ENCODE measurements at places on chromosomes 5 and 9.

- DNase-seq = no peak
Observed at GRCh38 chr9:114681594-114682332, at the start of gene TEX48. Gene TEX48, minus strand, starts transcription at chr9:114682192. Its CDS starts 10,469 bp downstream, at chr9:114671723.

DNA sequence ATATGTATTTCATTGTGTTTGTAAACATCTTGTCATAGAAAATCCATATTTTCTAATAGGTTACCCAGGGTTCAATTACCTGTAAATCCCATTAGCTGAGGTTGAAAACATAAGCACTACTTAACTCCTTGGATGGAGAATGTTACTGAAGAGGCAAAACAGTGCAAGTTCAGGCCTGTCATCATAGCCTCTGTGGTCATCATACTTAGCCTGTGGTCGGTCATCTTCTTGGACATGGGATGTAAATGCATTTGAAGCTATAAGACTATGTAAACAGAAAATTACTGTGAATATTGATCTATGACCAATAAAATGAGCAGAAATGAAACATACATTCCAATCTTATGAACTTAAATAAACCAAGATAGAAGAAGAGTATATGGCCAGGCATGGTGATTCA is 164.7 kb downstream of the CHSY3 start:
- DNase-seq = no peak

DNA sequence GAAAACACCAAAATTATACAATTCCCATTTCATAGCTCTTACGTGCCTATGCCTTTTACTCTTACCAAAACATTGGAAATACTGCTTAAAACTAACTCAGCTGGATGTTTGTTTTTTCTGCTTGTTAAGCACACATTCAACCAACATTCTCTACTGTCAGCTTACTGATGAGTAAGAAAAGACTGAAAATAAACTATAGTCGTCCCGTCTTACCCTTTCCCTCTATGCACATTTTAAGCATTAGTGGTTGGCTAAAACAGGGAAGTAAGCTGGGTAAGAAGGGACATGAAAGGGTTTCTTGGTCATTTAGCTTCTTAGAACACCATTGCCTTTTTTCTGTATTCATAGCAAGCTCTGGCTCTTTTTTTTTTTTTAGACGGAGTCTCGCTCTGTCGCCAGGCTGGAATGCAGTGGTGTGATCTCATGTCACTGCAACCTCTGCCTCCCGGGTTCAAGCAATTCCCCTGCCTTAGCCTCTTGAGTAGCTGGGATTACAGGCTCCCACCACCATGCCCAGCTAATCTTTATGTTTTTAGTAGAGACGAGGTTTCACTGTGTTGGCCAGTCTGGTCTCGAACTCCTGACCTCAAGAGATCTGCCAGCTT is 232.1 kb upstream of the PCSK5 start:
- DNase-seq = no peak

GRCh38 chr9:15513335-15513734 is 2.6 kb upstream of the PSIP1 start:
- no peak for DNase-seq

DNA sequence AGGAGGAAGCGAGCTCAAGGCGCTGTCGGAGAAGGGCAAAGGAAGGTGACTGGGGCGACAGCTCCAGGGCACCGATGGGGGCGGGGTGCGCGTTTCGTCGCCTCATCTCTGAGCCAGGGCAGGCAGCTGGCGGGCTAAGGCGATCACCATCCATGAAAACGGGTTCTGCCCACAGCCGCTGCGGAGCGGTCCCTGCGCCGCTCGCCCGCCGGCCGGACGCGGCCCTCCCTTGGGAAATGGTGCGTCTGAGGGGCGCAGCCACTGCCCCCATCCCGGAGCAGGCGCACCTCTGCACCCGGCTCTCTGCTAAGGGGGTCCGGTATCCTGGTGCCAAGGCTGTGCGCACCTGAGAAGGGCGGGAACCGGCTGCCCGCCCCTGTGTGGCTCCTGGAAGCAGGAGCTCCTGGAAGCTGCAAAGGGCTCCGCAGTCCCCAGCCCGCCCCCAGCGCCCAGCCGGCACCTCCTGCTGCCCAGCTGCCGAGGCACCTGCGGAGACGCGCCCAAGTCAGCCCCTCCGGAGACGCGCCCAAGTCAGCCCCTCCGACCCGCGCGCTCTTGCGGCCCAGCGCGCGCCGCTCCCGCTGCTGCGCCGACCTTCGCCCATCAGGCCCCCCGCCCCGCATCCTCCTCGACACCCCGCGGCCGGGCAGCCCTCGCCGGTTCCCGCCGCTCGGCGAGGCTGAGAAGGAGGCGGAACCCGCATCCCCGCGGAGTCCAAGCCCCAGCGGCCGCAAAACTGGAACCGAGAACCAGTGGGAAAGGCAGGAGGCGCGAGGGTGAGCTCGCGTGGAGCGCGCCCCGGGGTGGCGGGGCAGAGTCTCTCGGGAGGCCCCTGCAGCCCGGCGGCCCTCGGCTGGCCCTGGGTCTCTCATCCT is 757 bp downstream of the ANKRD34B start:
- no peak for DNase-seq

- no peak for DNase-seq
Observed at GRCh38 chr9:85741095-85741874, 469 bp downstream of the AGTPBP1 start.

DNA sequence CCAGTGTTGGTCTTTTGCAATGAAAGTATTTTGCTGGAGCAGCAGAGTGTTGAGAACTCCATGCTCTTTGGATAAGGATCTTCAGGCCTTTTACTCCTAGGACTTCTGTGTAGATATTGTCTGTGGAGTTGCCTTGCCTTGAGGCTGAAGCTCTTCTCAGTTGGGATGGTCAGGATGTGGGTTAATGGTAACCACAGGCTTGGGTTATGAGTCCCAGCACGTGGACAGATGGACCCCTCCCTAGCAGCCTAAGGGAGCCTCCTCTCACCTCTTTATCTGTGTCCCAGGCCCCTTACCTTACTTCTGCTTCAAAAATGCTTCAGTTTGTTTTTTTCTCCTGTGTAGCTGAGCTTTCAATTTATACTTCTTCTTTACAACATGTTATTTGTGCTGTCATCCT is 109.9 kb downstream of the MEGF10 start:
- DNase-seq = no peak

- no peak for DNase-seq
Observed at GRCh38 chr9:91378695-91379127, 17.0 kb upstream of the AUH start.

DNA sequence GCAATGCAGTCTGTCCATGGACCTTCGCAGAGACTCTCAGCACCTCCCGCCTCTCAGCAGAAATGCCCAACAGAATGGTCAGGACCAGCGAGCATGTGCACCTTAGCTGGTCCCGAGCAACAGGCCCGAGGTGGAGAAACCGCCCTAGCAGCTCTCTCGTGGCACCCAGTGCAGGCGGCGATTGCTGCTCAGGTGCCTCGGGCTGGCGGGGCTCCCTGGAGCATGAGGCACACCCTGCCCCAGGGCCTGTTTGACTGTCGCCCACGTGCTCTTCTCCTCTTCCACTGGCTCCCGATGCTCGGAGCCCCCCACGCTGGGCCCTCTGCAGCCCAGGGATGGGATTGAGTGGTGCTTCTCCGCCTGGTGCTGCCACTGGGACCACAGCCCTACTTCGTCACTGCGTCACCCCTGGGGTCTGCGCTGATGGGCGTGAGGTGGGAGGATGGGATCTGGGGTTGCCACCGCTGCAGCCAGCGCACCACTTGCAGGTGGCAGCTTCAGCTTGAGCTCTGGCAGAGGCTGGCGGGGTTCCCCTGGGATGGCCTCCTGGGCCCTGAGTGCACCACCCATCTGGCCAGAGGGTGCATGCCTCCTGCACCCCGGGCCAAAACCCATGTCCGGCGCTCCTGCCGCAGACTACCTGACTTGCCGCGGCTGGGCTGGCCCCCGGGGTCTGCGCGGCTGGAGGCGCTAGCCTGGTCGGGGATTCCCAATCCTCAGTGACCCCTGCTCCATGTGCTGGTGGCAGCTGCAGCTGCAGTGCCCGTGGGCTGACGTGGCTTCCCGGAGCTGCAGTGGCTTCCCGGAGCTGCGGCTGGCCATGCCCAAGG is 244.2 kb downstream of the FOXD4L6 start:
- no peak for DNase-seq

- DNase-seq = no peak
Observed at GRCh38 chr5:135217669-135218485, 181.2 kb downstream of the MACROH2A1 start.

GRCh38 chr9:112853882-112854585 is 36.6 kb downstream of the SLC46A2 start:
- no peak for DNase-seq

- DNase-seq = no peak
Observed at GRCh38 chr5:142313275-142313674, 11.5 kb downstream of the SPRY4 start.

GRCh38 chr9:136643596-136644342 is 18.9 kb upstream of the EGFL7 start:
- DNase-seq = no peak

DNA sequence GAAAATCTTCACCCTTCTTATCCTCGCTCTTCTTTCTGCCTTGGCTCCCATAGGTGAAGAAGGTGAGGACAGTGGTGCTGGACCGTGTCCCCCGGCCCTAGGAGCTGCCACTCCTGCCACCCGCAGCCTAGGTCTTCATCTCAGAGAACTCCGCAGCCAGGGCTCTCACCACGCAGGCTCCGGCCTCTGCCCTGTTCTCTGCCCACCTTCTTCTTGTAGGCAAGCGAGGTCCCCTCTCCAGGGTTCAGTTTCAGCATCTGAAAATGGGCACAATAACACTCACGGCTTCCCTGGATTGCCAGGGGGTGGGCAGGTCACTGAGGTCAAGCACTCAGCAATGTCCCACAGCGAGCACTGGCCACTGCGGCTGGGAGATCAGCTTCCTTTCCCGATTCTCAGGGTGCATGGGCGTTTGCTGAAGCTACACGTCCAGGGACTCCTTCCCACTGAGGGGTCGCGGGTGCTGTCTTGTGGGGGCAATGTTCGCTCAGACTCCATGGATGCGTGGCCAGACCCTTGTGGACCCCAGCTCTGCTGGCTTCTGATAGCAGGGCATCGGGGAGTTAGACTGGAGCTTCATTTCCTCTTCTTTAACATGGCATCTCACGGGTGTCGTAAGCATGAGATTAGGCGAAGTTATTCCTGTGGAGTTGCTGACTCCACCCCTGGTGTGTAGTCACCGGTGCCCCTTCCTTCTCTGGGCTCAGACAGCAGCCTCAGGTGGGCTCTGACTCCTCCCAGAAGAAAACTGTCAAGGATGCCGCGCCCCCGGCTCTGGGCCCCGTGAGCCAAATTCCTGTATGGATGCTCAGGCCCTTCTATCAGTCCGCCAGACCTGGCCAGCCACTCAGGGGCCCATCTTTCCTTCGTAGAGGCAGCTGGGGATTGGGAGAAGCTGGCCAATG is 145.1 kb upstream of the IRX2 start:
- no peak for DNase-seq

- DNase-seq = no peak
Observed at GRCh38 chr5:127910307-127910956, 173.1 kb upstream of the SLC12A2 start.

- no peak for DNase-seq
Observed at GRCh38 chr5:57495285-57496086, 12.9 kb upstream of the ACTBL2 start.

GRCh38 chr9:3348169-3348568 is 177.6 kb downstream of the RFX3 start:
- no peak for DNase-seq

GRCh38 chr5:170513856-170514525 is 10.2 kb downstream of the KCNIP1 start:
- no peak for DNase-seq

DNA sequence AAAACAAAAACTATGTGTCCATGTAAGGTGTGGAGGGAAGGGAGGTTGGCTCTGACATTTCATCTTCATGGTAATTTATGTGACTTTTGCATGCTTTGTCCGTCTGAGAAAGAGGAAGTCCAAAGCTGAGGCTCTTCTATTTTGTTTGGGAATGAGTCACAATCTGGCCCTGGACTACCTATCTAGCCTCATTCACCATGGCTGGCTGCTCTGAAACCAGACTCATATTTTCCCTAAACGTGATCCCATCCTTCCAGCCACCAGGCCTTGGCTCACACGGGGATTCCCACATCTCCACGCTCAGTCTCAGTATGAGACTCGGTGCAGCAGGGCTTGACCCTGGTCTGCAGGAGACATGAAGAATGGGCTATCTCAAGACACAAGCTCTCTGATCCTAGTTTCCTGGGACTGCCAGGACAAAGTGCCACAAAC is 672.8 kb downstream of the ACTL7B start:
- no peak for DNase-seq

GRCh38 chr5:118597543-118597942 is 390.8 kb downstream of the DTWD2 start:
- DNase-seq = no peak

GRCh38 chr9:13131416-13131815 is 148.1 kb downstream of the MPDZ start:
- no peak for DNase-seq

- no peak for DNase-seq
Observed at GRCh38 chr5:34970552-34970951, 41.2 kb downstream of the DNAJC21 start.

DNA sequence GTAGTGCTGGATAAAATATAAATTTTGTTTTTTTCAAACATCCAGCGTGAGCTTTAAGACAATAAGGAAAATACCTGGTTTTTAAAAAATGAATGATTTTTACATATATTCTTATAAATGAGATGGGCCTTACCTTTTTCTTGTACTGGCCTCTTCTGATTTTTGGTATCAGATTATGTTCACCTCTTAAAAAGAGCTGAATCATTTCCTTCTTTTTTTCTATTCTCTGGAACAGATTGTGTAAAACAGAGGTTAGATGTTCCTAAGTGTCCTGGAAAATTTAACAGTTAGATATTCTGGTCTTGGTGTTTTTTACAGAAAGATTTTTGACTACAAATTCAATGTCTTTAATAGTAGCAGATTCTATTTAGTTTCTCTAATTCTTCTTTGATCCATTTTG is 74.6 kb downstream of the NDUFAF2 start:
- no peak for DNase-seq

DNA sequence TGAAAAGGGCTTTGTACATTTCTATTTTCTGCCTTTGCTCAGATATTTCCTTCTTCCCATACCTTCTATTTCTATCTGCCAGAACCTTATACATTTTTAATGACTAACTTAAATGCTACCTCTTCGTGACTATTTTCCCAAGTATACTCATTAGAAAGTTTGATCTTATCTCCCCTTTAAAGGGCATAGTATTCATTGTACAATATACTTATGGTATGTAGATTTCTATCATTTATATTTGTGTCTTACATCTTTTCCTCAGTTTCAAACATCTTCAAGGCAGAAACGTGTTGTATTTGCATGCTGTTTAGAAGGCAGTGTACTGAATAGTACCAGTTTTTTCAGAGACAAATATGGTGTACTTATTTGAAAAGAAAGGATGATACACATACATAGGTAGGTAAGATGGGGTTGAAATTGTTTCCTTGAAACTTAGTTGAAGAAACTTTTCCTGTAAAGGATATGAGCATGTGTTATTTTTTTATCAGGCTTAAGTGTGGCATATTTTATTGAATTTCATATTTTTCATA is 518.1 kb upstream of the NUDT12 start:
- DNase-seq = no peak

DNA sequence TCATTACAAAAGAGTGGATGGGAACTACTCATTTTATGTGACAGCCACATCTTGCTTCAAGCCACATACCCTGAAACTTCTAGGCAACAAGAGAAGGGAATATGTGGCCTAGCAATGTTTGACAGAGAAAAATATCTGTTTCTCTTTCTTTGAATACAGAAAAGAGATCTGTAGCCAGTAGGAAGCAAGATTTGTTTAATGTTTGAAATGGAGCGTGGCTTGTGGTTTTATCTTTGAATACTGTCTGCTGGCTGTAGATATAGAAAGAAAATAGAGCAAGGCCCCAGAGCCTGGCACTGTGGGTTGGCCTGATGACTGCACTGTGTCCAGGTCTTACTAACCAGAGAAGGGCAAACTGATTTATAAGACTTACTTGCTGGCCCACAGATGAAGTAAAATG is 133.8 kb downstream of the ARHGEF28 start:
- no peak for DNase-seq
